ENCODE measurements at places on chromosomes 13 and 19. TPM values are rescaled to one million over a fixed set of nuclear protein-coding genes. Genes with fewer than 3 reads are reported as not detected.

The MAG gene
- not detected for total RNA-seq

The DLEU7 gene
- 0.08 TPM for total RNA-seq

The CLDND2 gene
- total RNA-seq: 1.5 TPM

The MEDAG gene
- total RNA-seq: 5.9 TPM

The ICAM3 gene
- total RNA-seq: 31.3 TPM

The SLC1A6 gene
- total RNA-seq: not detected

The AKAP11 gene
- 22.7 TPM for total RNA-seq

DNA sequence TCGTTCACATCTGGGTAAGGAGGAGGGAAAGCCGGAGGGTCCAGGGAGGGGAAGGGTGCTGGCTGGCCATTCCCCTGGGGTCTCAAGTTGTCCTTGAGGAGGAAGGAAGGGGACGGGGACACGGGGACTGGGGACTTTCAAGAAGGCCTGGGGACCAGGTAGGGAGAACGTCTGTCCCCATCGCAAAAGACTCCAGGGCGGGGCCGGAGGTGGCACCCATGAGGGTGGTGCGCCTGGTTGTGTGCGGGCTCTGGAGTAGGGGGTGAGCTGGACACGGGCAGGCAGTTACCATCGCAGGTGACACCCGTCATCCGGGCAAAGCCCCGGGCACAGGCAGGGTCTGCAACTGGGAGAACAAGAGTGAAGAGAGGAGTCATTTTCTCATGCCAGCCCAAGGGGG lies 23.4 kb downstream of the FBN3 start:
- no peak for DNase-seq

GRCh38 chr13:102770435-102770834 lies 3.2 kb downstream of the TEX30 start:
- DNase-seq: no peak

DNA sequence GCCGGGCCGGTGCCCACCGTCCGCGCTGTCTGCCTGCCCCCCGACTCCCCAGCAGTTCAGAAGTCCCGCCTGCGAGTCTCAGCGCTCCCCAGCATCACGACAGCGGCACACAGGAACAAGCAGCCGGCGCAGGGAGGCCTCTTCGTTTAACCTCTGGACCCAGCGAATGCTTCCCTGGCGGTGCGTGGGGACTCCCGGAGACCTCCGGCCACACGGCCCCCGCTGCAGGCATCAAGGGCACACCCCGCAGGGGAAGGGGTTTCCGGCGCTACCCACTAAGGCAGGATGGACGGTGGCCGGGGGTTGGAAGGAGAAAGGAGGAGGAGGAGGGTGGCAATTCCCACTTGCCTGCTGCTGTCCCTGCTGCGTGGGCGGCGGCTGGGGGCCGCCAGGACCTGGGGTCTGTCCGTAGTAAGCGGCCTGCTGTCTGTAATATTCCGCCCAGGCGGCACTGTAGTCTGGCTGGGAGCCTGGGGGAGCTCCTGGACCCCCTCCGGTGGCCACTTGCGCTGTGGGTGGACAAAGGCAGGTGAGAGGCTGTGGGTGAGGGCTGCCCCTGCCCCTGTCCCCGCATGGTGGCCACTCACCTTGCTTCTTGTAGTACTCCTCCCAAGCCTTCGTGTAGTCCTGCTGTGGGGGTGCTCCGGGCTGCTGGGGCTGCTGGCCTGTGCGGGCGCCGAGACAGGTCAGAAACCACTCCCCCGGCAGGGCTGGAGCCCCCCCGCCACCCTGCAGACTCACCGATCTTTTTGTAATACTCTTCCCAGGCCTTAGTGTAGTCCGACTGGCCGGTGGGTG lies 9.6 kb downstream of the KHSRP start:
- DNase-seq: no peak

- no peak for DNase-seq
Observed at GRCh38 chr13:90533866-90534265, 813.6 kb upstream of the MIR17HG start.

GRCh38 chr13:32426191-32426989 lies 1.5 kb downstream of the N4BP2L1 start:
- no peak for DNase-seq

DNA sequence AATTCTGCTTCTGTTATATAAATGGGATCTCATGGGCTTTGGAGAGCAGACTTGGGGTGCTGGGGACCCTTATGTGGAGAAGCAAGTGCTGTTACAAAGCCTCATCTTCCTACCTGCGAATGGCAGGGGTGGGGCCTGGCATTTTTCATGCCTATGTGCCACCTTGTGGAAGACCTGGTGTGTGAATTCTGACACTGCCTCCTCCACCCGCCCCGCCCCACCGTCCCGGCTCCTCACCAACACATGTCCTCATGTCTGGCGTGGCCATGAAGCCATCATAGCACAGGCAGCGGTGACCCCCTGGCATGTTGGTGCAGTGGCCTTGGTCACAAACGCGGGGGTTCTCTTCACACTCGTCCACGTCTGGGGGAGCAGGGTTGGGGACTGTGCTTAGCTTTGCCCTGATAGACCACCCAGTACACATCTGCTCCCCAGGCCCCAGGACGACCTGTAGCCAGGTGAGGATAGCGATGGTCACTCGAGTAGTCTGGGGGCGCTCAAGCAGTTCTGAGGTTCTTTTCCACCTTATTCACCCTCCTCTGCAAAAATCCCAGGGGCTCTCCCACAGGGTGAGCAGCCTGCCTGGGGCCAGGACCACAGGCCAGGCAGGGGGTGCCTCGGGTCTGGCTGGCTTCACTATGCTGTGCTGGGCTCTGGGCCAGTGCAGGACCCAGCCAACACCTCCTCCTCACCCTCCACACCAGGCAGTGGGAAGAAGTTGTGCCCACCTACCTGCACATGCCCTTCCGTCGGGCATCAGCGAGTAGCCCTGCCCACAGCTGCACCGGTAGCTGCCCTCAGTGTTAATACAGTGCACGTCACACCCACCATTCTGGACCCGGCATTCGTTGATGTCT lies 32.7 kb downstream of the FBN3 start:
- no peak for DNase-seq

DNA sequence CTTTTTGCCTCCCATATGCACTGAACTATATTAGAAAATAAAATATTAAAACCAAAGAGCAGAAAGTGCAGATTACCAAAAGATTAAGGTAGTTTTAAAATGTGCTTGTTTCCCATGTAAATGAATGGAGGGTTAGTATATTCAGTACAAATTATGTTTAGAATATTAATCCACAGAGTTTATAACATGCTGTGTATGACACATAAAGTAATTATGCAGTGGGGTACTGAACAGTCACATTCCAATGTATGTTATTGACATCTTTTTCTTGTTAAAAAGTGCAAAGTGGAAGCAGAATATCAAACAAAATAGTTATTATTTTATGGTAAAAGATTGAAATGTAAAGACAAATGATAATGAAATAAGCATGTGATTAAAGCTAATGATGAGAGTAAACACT lies 79.3 kb downstream of the GPC6 start:
- DNase-seq: no peak

DNA sequence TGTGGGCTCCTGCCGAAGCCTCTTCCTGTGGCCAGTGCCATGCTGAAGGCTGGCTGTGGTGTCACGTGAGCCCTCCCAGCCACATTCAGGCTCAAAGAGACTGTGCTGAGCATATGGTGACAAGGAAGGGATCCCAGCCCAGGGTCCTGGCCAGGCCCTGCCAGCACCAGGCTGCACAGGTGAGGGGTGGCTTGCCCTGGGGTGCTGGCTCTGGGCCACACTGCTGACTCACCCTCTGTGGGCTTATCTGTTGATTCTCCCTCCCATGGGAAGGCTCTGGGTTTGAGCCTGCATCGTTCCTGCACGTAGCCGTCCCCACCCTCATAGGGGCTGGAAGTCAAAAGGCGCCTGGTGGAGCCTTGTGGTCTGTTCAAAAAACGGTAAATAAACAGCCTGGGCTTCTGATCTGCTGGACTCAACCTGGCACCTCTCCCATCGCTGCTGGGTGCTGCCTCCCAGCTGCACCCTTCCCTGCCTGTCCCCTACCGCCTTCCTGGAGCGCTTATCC lies 31.1 kb downstream of the DNM2 start:
- peak; percentile 49 for DNase-seq
